Left colon (tissue), 2 donors: ENCODE measurements at places on chromosomes 11 and 22. TPM values are rescaled to one million over a fixed set of nuclear protein-coding genes. Genes with fewer than 3 reads are reported as not detected.

Gene KCNJ11
- 6.9 TPM for total RNA-seq

Gene TRPM5
- 3.8 TPM for total RNA-seq

DNA sequence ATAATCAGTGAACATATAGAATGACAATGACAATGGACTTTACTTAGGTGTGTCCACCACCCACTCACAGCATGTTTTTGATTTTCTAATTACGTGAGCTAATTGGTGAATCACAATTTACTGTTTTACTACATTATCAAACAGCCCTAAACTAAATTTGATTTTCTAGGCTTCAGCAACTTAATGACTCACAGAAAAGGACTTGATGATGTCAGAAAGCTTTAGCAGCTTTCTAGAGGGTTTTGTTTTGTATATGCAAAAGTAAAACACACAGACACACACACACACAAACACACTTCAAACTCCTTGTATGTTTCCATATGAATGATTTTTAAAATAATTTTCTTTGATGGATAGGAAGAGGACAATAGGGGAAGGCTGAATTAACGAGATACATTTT lies 878.6 kb upstream of the CCDC90B start:
- no peak for DNase-seq

DNA sequence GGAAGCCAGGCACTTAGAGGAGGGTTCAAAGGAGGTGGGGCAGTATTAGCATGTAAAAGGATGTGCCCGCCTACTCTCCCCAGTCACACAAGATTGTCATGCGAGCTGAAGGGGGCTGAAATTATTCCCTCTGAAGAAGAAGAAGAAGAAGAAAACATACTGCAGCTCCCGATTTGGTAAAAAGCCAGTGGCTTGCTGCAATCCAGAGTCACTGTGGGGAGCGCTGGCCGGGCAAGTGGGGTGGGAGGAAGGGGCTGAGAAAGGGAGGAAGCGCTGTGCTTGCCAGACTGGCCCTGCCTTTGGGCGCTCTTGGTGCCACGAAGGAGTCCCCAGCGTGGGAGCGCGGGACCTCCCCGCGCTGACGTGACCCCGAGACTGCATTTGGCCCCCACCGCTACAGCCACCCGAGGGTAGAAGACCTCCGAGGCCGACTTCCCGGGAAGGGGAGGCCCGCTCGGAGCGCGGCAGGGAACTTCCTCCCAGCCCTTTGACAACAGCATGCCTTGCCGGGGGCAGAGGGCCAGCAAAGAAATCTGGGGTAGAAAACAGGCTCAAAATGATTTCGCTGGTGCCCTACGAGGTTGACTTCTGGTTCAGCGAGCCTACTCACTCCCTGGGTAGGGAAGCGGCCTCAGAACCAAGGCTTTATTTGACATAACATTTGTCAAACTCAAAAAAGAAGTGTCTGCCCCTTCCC lies 906.3 kb downstream of the DLG2 start:
- DNase-seq: peak; percentile 26

GRCh38 chr22:49176956-49177355 lies 650.7 kb downstream of the BRD1 start:
- no peak for DNase-seq

Gene BAIAP2L2
- total RNA-seq: 61.2 TPM

Gene OSM
- total RNA-seq: 0.20 TPM
